ENCODE measurements at places on chromosomes 7 and 10.

DNA sequence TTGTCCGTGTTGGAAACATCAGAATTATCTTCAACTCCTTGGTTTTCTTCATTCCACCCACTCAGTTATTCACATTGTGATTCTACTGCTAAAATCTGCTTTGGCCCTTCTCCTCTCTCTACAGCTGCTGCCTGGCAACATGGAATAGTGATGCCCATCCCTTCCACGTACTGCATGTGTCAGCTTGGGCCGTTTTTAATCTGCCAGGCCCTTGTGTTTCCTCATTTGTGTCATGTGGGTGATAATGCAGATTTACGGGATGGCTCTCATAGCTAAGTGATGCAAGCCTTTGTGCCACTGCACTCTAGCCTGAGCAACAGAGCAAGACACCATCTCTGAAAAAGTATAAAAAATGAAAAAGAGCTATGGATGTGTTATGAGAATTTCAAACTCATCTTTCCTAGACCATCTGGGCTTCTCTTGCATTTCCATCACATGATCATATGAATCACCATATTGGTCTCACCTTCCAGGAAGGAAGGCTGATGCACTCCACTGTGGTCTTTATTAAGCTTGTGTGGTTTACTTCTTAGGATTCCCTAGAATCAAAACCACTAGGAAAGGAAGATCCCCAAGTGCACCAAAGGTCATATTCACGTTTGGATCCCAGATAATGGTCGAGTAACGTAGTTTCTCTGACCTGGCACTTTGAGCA is 20.6 kb upstream of the CELF2 start:
- DNase-seq = no peak

- DNase-seq = no peak
Measured at GRCh38 chr10:45558425-45558824, 114.1 kb downstream of the ZFAND4 start.

- no peak for DNase-seq
Measured at GRCh38 chr7:16688249-16688648, 42.3 kb downstream of the BZW2 start.

- no peak for DNase-seq
Measured at GRCh38 chr7:100965723-100966541, 3.4 kb upstream of the MUC12 start.

DNA sequence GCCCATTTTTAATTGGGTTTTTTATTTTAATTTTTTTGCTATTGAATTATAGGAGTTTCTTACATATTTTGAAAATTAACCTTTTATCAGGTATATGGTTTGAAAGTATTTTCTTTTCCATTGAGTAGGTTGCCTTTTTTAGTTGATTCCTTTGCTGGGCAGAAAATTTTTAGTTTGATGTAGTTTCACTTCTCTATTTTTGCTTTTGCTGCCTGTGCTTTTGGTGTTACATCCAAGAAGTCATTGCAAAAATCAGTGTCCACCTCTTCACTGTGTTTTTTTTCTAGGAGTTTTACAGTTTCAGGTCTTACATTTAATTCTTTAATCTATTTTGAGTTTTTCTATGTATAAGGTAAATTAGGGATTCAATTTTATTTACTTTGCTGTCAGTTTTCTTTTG is 129.8 kb upstream of the FERD3L start:
- DNase-seq = no peak

Measured in retinal pigment epithelial cell (primary cell).